ENCODE measurements at places on chromosomes 2 and 18.
A peak's percentile ranks its signal among the peaks of the same experiment; 100 is the strongest.

DNA sequence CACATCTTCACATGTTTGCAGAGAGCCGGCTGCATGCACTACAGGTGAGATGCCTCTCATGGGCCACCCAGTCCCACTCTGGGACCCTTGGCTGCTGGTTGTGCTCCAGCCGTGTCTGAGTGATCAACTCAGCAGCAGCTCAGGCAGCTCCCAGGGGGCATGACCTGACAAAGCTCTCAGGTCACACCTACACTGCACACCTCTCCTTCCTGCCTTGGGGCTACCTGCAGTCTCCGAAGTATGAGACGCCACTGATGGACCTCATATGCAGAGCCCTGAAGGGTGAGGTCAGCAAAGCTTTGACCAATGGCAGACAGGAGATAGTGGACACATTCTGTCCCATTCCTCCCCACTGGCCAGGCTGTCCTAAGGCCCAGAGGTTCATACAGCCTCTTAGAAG lies 51.4 kb downstream of the LBH start:
- no peak for DNase-seq

DNA sequence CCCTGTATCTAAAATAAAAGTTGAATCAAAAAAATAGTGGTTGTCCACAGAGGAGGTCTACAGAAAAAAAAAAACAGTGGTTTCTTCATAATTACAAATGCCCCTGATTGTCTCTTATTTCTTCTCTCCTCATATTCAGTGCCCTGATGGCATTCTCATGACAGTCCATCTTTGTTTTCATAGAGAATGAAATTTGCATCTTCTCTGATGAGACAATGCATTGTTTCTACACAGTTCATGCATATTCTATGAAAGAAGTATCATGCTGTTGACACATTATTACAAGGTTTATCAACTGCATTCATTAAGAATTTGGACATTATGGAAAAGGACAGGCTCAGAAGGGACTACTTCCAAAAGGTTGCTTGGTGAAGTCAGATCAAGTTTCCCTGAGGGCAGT lies 59.5 kb downstream of the LHCGR start:
- DNase-seq: no peak

- DNase-seq: no peak
Measured at GRCh38 chr18:36760598-36760997, 68.2 kb downstream of the TPGS2 start.

DNA sequence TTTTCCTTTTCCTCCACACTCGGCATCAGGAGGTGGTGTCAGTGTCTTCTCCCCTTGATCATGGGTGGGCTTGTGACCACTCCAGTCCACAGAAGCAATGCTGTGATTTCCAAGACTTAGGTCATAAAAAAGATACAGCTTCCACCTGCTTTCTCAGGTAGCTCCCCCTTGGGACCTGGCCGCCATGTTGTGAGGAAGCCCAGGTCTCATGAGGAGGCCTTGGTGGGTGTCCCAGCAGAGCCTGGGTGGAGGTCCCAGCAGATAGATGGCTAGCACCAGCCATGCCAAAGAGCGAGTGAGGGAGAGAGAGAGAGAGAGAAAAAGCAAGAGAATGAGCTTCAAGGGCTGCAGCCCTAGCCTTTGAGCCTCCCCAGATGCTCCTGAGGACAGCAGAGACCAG lies 16.0 kb downstream of the SLC66A2 start:
- no peak for DNase-seq

- DNase-seq: no peak
Measured at GRCh38 chr18:39721712-39722111, 2156.1 kb upstream of the CELF4 start.

- peak; percentile 92 for DNase-seq
Measured at GRCh38 chr18:74731097-74731496, 133.4 kb downstream of the ZNF407 start.

DNA sequence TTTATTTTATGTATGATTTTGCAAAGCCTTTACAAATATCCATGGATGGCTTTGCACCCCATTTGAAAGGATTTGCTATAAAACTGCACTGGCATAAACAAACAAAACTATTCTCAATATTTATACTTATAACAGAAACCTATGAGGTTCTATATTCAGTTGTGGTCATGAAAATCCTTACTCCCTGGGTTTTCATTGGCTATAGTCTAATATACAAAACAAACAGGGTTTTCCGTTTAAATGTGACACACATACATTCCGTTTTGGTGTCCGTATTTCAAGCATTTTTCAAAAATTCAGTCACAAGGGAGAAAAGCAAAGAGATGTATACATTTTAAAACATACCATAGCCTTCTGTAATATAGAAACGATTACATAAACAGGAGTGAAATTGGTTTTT lies 100.0 kb downstream of the TCF4 start:
- DNase-seq: no peak

GRCh38 chr18:2425426-2426317 lies 145.6 kb downstream of the METTL4 start:
- peak; percentile 68 for DNase-seq

DNA sequence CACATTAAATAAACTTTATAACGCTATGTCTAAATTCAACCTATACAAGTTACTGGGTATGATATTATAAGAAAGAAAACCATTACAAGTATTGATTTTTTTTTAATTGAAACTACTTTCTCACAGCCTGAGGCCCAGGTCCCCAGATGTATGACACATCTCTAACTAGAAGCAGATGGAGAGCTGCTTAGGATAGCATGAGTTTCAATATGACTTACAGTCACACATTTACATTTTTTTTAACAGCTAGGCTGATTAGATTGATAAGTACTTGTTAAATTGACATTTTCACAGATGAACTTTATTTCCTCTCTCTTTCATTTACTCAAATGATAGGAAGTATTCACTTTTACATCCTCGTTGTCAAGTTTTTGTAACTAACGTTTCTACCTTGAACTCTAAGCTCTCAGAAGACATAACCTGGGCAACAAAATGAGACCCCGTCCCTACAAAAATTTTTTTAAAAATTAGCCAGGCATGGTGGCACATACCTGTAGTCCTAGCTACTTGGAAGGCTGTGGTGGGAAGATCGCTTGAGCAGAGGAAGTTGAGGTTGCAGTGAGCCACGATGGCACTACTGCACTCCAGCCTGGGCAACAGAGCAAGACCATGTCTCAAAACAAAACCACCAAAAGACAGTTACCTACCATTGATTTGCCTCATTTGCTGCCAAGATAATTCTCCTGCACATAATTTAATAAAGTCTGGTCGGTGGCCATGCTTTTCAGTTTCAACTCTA lies 52.4 kb downstream of the STK39 start:
- peak; percentile 51 for DNase-seq

- DNase-seq: no peak
Measured at GRCh38 chr2:241534701-241535375, 23.7 kb upstream of the BOK start.

DNA sequence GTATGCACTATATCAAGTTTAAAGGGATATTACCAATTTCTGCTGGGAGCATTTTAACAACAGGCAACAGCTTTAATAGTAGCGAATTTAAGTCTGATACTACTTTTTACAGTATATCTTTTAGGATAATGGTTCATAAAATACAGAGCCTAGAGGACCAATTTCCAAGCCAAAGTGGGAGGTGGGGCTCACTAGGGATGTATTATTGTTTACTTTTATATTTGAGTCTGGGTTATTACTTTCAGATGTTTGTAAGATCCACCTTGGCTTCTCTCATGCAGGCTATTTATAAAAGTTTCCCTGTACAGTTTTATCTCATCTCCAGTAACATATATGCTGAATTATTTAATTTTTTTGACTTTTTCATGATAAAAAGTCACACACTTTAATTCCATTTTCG lies 242.0 kb downstream of the CMPK2 start:
- no peak for DNase-seq

DNA sequence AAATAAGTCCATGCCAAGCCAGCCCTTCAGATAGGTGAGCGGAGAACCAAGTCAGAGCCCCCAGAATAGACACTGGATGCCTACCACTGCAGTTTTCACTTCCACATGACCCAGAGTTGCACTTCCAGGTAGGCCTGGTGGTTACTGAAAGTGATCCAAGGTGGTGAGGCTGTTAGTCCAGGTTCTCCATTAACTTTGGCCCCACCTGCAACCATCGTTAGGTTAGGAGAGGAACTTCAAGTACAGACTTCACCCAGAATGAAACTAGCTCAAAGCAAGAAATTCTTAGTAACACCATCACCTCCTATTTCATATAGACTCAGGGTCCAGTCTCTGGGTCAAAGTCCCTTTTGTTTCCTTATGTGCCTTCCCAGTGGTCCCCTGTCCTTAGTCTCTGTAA lies 293.1 kb upstream of the ID2 start:
- no peak for DNase-seq

- DNase-seq: no peak
Measured at GRCh38 chr2:171864357-171864985, 29.6 kb downstream of the SLC25A12 start.

- no peak for DNase-seq
Measured at GRCh38 chr18:34031810-34032209, 192.9 kb downstream of the NOL4 start.

DNA sequence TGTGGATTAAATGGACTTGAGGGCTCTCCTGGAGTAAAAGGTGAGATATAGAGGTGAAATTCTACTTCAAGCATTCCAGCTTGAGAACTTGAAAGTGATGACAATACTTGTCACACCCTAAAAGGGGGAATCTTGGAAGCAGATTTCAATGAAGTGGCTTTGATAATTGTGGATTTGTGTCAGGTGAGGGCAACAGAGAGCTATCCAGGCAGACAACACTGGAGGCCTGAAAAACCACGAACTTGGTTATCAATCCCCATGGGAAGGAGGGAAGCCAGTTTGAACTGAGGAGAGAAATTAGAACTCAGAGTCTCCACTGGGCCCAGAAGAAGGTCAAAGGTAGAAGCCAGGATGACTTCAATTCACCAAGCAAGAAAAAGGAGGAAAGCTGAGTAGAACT lies 263.9 kb downstream of the FIGN start:
- DNase-seq: peak; percentile 54

DNA sequence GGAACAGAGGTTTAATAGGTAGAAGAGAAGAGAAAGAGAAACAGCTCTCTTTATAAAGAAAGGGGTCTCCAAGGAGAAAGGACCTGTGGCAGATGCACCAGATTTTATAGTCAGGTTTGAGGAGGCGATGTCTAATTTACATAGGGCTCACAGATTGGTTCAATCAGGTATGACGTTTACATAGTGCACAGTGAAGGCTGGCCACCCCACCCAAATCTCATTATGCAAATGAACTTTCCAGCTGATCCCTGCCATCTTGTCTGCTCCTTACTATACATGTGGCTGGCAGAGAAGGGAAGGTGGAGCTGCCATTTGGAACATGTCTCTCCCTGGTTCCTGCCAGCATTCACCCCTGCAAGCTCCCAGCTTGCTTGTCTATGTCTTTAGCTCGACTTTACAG lies 557.8 kb downstream of the SUCLG1 start:
- no peak for DNase-seq

DNA sequence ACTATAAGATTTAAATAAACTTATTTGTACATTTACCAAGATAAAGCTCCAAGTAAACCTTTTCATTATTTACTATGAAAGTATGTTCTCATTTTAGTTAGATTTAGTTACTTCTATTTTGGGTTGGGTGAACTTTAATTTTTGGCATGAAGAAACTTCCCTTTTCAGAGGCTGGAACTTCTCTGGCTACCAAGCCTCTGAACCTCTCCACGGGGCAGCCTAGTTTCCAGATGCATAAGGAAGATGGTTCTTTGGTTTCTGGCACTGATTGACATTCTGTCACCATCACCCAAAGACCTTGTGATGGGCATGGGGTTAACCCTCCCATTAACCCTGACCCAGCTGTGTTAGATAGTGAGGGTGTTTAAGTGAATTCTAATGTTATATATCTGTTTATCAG lies 17.1 kb downstream of the PSD4 start:
- no peak for DNase-seq

GRCh38 chr2:27838502-27838901 lies 51.7 kb downstream of the RBKS start:
- DNase-seq: no peak

- DNase-seq: peak; percentile 97
Measured at GRCh38 chr18:8858888-8859511, 153.6 kb downstream of the MTCL1 start.

DNA sequence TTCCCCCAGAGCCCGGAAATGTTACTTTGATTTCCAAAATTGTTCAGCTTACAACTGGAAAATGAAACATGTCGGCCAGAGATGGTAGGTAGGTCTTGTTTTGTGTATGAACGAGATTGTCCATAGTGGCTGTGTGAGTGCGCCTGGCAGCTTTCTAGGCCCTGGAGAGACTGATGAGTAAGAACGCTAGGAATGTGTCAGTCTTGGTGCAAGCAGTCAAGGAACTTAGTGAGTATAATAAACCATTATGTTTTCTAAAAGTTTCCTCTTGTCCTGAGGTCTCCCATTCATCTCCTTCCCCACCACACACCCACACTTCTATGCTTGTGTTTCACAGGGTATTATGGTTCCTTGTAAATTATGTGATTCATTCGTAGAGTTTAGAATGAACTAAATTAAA lies 234.2 kb downstream of the CDH2 start:
- peak; percentile 61 for DNase-seq

DNA sequence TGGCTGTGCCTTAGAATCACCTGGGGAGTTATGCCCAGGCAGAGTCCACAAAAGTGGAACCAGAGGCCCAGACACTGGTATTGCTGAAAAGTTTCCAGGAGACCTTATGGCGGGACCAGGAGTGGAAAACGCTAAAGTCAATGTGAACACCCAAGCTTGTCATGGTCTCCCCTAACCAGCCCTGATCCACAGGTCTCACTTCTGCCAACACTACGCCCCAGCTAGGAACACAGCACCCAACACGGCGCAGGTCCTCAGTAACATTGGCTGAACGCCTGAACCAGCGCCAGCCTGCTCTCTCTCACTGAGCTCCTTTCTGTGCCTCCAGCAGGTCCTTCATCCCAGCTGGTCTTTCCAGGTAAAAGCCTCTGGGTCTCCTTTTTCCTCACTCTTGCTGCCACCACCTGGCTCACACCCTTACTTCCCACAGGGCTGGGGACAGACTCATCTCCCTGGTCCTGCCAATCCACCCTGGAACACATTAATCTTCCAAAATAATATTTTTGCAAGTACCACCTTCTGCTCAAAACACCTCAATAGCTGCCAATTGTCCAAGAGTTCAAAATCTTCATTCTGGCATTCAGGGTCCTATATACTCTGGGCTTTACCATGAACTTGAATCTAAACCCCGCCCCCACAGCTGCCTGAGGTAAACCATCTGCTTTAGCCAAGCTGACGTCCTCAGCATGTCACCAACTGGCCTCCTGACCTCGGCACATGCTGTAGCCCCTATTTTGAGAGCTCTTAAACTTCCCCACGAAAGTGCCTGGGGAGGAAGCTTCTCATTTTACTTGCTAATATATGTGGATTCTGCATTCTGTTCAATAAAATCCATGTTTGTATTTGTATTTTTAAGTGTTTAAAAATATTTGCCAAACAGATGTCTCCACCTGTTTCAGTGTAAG lies 34.6 kb downstream of the ADCY3 start:
- DNase-seq: no peak
